ENCODE measurements at places on chromosomes 1 and 21.
A peak's percentile ranks its signal among the peaks of the same experiment; 100 is the strongest.

DNA sequence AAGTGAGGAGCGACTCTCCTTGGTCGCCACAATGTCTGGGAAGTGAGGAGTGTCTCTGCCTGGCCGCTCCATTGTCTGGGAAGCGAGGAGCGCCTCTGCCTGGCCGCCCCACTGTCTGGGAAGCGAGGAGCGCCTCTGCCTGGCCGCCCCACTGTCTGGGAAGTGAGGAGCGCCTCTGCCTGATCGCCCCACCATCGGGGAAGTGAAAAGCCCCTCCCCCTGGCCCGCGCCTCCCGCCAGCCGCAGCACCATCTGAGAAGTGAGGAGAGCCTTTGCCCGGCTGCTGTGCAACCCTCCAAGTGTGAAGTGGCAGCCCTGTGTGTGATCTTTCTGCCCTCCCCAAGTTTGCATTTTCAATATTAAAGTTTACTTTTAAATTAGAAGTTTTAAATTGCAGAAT, 95.0 kb upstream of the PPP2R5A start:
- no peak for DNase-seq

DNA sequence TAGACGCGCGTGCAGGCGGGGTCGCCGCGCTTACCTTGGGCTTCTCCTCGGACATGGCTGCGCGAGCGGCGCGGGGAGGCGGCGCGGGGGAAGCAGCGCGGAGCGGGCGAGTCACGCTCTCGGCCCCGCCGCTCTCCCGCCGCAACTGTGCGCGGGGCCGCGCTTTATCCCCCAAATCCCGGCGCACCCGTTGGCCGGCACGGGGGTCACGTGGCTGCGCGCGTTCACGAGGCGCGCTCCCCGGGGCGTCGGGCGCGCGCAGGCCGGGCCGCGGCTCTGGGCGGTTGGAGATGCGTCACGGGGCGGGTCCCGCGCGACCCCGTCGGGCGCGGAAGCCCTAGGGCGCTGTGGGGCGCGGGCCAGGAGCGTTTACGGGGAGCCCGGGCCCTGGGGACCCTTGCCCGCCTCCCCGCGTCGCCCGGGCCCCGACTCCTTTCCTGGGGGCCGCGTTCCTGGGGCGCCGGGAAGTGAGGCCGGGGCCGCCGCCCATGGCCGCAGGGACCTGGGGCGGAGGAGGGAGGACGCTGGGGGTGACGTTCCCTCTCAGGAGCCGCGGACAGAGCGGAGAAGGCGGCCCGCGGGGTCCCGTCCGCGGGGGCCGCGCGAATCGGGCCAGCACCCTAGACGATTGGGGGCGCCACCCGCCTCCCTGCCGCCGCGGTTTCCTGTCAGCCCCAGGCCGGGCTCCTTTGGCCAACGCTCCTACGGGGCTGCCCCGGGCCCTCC, at the start of gene SUMO3:
Gene SUMO3, minus strand, starts transcription at position 149 of the 726 bp plus-strand sequence. Its CDS starts 94 bp downstream, at position 55.
- peak; percentile 87 for DNase-seq

- peak; percentile 38 for DNase-seq
Measured at GRCh38 chr1:48236716-48237470, 14.4 kb downstream of the SLC5A9 start.

DNA sequence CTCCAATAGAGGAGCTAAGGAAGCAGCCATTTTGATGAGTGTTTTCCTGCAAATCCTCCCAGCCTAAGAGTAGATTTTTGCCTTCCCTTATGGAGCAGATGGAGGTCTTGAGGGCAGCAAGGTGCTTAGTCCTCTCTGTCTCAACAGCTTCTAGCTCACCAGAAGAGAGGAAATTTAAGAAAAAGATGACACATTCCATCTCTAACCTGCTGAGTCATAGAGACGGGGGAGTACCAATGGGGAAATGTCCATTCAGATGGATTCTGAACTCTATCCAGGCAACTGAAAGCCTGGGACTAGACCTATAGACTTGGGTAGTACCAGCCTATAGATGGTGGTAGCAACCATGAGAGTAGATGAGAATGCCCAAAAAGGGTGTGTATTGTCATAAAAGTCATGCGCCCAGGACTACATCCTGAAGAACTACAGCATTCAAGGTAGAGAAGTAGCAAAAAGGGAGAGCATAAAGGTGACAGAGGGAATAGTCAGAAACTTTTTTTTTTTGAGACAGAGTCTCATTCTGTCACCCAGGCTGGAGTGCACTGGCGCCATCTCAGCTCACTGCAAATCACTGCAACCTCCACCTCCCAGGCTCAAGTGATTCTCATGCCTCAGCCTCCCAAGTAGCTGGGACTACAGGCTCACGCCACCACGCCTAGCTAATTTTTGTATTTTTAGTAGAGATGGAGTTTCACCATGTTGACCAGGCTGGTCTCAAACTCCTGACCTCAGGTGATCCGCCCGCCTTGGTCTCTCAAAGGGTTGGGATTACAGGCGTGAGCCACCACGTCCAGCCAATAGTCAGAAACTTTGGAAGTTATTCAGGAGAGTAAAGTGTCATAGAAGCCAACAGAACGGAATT, 10.7 kb upstream of the ELOA start:
- DNase-seq = no peak

DNA sequence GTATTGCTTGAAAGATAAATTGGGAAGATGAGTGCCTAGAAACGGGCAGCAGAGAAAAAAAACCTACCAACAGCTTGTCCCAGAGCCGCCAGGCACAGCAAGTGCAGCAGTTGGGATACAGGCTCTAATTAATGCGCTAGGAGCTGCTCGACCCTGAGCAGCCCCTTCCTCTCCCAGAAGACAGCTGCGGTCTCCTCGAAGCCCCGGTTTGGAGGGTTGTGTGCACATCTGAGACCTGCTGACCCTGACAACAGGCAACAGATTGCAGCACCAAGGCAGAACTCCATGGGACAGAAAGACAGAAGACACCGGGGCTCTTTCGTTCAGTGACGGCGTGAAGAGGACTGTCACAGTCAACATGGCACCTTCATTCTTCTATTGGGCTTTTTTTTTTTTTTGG, 101.4 kb downstream of the TSEN15 start:
- DNase-seq = no peak

DNA sequence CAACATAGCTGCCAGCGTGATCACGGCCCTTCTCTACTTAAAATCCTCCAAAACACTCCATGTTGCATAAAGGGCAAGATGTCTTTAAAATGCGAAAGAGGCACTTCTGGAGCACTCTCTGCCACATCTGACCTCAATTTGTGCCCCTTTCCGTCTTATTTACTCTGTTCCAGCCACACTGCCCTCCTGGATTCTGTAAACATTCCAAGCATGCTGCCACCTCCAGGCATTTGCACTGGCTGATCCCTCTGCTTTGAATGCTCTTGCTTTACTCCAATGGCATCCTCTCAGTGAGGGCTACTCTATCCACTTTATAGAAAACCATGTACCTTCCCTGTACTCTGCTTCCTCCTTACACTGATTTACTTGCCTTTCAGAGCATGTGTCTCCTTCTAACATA, 5.3 kb upstream of the RGS7 start:
- no peak for DNase-seq

DNA sequence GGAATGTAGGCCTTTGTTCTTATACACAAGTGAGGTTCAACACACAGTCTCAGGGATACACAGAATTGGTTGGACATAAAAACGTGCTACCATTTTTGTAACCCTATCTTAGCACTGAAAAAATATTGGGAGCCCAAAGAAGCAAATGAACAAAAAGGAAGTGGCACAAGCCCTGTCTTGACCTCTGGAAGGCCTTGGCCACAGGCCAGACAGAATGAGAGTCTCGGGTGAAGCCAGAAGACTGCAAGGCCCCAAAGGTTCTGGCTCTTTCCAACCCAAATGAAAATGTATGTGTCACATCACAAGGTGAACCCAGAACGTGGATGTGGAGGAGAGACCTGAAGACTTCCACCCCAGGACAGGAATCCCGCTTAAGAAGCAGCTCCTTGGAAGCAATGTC, 57.3 kb downstream of the PGBD5 start:
- DNase-seq = no peak

DNA sequence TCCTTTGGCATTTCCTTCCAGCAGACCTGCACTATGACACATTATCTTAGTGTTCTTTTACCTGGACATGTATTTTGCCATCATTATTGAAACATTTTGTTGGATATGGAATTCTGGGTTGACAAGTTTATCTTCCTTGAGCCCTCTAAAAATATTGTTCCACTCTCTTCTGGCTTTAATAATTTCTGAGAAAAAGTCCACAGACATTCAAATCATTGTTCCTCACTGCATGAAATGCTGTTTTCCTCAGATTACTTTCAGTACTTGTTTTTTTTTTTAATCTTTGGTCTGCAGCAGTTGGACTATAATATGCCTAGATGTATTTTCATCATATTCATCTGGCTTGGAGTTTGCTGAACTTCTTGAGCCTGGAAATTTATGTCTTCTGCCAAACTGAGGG, 88.7 kb downstream of the HLCS start:
- DNase-seq = no peak

DNA sequence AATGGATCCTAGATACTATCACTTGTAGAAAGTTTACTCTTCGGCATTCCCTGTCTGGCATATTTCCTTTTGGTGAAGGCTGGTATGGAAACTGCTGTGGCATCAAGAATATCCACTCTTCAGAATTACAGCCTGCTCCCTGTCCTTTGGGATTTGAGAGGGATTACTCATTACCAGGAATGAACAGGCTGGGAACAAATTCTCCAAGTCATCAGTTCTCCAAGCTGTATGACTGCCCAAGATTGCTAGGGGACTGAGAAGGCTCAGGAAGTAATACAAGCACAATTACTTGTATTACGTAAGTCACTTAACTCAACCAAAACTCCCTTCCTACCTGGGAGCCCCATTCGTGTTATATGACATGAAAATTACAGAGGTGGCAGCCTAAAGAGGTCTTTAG, 49.6 kb downstream of the CD58 start:
- no peak for DNase-seq

DNA sequence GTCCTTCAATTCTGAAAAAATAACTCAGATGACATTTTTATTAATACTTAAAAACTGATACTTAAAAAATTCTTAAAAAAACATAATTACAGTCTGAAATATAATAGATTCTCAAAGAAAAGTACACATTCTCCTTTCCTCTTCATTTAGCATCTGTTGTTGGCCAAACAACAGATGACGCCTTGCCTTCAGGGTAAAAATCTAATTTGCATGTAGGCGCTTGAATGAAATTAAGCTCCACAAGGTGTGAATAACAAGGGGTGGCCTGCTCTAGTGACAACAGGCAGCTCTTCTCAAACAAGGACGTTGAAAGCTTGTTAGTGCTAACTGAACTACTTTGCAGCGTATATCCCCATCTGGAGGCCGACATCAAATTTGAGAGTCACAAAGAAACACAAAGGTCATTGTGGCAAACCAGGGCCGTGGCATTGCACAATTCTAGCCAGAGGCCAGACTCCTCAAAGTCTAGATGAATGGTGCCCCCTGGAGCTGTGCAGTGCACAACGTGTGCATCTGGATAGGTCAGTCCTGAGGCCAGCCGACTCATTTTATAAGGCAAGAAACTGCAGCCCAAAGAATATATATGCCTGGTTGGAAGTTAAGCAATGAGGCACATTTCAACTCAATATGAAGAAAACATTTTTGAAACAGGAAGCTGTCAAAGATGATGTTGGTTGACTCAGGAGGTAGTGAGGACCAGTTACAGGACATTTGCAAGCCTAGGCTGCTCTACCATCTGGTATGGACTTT, 459.2 kb upstream of the RUNX1 start:
- no peak for DNase-seq

- DNase-seq = peak; percentile 36
Measured at GRCh38 chr1:117128323-117129079, 7.0 kb upstream of the TRIM45 start.

GRCh38 chr1:6612641-6613360, 730 bp upstream of the PHF13 start:
- no peak for DNase-seq

Data from CD4-positive, alpha-beta T cell treated with Interleukin-2 at 100 ng/mL for 4 hours (primary cell).